ENCODE measurements at places on chromosomes 2 and 18. TPM values are rescaled to one million over a fixed set of nuclear protein-coding genes. Genes with fewer than 3 reads are reported as not detected.

PDE1A gene
- total RNA-seq: not detected

LYG2 gene
- not detected for total RNA-seq

ACTR1B gene
- total RNA-seq: 68.2 TPM

FSIP2 gene
- total RNA-seq: under 0.01 TPM

ACYP2 gene
- total RNA-seq: 7.6 TPM
